ENCODE measurements at places on chromosomes 13 and 19. TPM values are rescaled to one million over a fixed set of nuclear protein-coding genes. Genes with fewer than 3 reads are reported as not detected.

ERCC5 gene
- 33.9 TPM for total RNA-seq

PSG7 gene
- total RNA-seq = not detected

ACER1 gene
- not detected for total RNA-seq

FXYD7 gene
- total RNA-seq = not detected

USF2 gene
- total RNA-seq = 98.2 TPM

LRP3 gene
- 3.0 TPM for total RNA-seq

GRCh38 chr19:8459095-8459494 is 14.3 kb downstream of the HNRNPM start:
- no peak for DNase-seq

GRCh38 chr19:30391554-30392551 is 19.7 kb downstream of the ZNF536 start:
- DNase-seq = no peak

GRCh38 chr13:109699628-109700071 is 86.7 kb downstream of the IRS2 start:
- no peak for DNase-seq

DNA sequence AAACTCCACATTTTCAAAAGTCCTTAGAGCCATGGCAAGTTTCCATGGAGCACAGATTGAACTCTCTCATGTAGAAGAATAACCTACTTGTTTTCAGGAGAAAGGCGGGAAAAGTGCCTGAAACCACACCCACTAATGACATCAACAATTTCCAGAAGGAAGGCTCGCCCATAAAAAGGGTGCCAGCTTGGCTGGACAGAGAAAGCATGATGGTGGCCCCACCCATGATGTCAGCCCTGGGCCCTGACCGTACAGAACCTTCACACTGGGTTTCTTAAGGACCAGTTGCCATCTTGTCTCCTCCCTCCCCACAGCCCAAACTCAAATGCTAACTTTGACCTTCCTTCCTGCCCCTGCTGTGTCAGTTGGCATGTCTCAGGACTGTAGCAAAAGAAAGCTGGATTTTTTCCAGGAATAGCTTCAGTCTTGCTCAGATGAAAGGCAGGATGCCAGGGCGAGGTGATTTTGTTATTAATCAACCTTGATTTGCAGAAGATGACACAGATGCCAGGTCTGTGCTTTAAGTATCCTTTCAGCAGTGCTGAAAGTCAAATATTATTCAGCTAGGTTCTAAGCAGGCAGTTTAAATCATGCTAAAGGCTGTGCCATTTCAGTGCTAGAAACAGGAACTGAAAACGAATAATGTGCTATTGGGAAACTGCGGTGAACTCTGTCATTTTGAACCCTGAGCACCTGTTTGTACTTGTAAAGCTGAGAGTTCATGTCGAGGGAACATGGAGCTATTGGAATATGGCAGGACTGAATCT is 89.5 kb upstream of the RFC3 start:
- no peak for DNase-seq

GRCh38 chr19:42143341-42144234 is 11.3 kb upstream of the POU2F2 start:
- no peak for DNase-seq

GRCh38 chr13:76148926-76149325 is 512.8 kb downstream of the LMO7 start:
- no peak for DNase-seq

- DNase-seq = no peak
Measured at GRCh38 chr19:12899891-12900518, 9.0 kb downstream of the GCDH start.

DNA sequence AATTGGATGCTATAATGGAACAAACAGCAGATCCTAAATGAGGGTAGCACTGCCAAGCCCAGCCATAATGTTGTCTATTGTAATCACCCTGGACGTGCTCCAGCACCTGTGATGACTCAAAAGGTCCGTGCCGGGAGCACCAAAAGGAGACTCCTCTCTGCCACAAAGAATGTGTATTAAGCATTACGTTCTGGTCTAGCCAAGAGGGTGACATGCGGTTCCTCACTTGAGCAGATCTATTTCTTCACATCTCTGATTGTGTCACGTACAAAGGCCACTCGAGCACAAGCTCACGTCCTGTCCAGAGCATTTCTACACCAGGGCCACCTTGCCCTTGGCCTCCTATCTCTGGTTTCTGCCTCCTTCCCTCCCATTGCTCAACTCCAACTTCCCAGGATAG is 219.9 kb upstream of the IRS2 start:
- peak; percentile 72 for DNase-seq
